ENCODE measurements at places on chromosomes 5 and 9.

DNA sequence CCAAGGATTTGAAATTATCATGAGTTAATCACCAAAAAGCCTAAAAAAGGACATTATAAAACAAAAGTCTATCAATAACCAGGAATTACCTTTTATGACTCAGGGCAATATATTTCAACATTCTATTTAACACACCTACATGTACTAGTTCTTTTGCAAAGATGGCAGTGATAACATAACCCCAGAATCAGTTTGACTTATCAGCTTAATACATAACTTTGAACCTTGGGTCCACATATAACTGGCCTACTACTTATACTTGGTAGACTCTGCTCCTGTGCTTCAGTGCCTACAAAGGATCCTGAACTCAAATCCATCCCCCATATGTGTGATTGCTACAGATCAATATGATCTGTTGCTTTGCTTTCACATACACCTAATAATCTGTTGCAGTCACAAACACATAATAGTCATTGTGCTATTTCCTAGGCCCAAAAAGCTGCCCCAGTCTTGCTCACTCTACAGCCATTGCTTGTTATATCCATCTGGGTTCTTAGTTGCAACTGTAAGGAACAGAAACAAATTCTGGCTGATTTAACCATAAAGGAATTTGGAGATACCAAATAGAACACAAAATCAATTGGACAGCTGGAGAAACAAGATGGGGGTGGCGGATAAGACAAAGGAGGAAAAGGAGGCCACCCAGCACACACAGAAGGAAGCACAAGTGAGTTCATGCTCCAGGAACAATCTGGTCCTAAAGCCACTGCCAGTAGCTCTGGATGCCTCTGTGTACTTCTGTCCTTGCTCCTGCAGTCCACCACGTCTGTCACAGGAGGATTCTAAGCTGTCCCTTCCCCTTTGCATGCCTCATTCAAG lies 25.5 kb downstream of the DEPDC1B start:
- no peak for DNase-seq

DNA sequence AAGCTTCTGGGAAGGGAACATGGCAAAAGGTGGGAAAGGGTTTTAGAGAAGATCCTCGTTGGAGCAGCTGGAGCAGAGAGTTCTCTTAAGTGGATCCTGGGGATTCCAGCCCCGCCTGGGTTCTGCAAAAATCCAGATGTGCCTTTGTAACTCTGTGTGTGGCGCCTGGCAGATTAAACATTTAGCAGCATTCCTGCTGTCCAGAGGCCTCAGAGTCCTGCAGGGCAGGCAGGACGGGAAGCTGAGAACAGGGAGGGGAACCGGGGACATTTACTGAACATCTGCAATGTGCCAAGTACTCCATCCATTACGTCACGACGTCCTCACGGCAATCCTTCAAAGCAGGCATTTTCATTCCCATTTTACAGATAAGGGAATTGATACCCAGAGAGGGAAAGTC lies 6.0 kb downstream of the EIF4E1B start:
- no peak for DNase-seq

- peak; percentile 6 for DNase-seq
These were observed 1.6 kb downstream of the TMEM245 start for GRCh38 chr9:109117856-109118807.

DNA sequence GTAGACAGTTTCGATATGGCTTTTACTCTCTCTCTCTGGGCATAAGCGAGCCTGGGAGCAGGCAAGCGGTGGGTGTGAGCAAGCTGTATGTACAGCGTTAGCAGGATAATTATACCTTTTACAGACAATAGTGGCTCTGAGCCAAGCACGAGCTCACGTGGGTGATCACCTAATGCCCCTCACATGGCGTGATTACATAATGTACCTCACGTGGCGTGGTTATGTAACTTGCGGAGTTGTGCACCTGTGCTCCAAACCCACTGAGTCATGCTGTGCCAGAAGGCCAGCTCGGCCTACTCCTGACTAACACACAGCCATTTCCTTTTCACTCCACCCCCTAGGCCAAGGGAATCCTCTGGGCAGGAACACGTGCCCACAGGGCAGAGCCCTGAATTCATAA lies 797.2 kb downstream of the EFNA5 start:
- no peak for DNase-seq

GRCh38 chr9:70641031-70641430 lies 226.6 kb upstream of the KLF9 start:
- no peak for DNase-seq

- DNase-seq = no peak
These were observed 412.9 kb downstream of the CHSY3 start for GRCh38 chr5:130316971-130317680.

DNA sequence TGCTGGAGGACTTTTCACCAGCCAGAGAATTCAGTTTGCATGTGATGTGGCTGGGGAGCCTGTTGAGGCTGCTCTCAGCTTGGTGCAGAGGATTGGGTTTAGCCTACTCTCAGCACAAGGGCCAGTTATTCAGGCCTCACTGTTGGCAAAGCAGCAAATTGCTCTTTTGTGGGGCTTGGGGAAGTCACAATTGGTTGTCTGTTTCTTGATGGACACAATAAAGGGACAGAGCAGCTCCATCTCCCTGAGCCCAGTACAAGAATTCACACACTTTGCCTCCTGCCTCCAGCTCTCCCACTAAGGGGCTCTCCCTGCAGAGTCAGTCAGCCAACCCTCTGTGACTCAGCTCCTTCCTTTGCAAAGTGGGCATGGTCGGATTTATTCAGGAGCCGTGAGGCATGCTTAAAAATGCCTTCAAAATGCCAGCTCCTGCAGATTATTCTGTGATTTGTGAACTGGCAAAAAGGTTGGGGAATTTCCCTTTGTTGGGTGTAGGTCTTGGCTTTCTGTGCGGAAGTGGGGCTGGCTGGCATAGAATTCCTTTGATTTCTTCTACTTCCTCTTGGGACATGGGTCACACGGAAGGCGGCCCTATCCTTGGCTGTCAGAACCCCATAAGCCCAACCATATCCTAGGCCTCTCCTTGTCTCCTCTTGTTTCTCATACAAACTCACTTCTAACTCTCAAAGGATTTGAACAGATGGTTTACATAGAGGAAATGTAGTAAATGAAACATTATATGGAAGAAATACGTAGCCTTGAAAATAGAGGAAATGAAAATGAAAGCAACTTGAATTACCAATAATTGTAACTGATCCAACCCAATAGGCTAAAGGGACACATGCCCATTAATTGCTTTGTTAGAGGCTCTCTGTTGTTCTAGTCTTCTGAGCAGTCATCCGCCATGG lies 118.7 kb upstream of the CD180 start:
- DNase-seq = no peak

DNA sequence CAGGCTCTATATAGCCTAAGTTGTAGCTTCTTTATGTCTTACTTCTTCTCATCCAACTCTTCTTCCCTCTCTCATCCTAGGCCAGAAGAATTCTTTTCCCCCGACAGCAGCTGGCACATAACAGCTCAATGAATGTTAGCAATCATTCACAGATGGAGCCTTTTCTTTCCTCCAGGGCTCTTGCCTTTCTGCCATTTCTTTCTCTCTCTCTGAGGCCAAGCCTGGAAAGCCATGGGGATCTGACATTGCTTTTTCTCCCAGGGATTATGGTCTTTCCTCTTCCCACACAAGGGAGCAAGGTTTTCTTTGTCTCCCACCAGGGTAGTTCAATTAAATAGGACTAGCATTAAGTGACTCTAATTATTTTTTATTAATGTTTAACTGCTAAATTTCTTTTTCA lies 20.5 kb downstream of the SMIM15 start:
- DNase-seq = no peak

GRCh38 chr5:150636391-150637244 lies 3.8 kb upstream of the SYNPO start:
- no peak for DNase-seq

GRCh38 chr5:116466727-116467464 lies 107.7 kb downstream of the SEMA6A start:
- no peak for DNase-seq

DNA sequence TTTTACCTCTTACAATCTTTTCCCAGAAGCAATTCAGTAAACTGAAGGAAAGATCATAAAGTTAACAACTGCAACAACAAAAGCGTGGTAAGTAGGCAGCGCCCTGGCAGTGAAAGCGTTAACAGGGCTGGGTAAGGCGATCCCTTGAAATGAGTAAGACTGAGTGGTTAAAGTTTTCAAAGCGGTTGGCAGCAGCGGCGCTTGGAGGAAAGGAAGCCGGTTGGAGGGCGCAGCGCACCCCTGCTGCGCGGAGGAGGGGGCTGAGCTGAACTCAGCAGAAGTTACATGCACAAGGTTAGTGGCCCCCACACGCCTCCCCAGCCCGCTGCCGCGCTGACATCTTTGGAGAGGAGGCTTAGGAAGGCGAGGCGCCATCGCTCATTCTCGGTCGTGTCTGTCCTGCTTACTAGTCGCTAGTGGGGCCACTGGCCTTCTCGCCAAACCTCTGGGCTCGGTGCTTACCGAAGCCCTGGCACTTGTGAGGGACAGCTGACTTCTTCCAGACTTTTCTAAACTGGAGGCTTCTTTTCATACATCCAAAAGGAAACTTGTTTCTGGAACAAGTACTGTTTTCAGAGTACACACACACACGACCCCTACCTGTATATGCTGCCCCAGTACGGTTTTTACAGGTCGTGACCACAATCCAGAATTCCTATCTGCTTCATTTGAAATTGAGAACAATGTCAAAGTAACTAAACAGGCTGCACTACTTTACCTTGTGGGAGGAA lies at the start of gene SH3RF2:
TSS of gene SH3RF2 (plus strand) at position 178 of the 731 bp plus-strand sequence. CDS start 1,351 bp downstream, outside the sequence.
- no peak for DNase-seq

GRCh38 chr5:32583582-32584232 lies 1.6 kb upstream of the SUB1 start:
- DNase-seq = no peak

GRCh38 chr9:120071760-120072159 lies 508.2 kb downstream of the CDK5RAP2 start:
- DNase-seq = no peak

DNA sequence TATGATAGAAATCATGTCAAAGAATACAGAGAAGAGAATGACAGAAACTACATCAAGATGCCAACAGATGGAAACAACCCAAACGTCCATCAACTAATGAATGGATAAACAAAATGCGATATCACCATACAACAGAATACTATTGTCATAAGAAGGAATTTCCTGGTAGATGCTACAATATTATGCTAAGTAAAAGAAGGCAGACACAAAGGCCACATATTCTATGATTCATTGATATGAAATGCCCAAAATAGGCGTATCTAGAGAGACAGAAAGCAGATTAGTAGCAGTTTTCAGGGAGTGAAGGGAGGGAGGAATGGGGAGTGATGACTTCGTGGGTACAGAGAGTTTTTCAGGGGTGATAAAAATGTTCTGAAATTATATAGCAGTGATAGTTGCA lies 58.3 kb upstream of the AKNA start:
- DNase-seq = no peak

- no peak for DNase-seq
These were observed 45.6 kb downstream of the S1PR3 start for GRCh38 chr9:89036891-89037290.

DNA sequence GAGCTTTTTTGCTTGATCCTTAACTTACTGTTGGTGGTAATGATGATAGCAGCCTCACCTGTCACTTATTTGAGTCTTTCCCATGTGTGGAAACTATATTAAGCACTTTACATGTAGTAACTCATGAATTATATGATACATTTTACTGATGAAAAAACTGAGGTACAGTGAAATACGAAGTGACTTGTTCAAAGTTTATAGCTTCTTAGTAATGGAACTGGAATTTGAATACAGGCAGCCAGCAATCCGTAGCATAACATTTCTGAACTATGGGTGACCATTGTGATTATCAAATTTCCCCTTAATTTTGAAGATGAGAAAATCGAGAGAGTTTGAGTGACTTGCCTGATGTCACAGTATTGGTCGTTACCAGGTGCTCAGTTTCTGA lies 17.3 kb downstream of the SCAMP1 start:
- no peak for DNase-seq

DNA sequence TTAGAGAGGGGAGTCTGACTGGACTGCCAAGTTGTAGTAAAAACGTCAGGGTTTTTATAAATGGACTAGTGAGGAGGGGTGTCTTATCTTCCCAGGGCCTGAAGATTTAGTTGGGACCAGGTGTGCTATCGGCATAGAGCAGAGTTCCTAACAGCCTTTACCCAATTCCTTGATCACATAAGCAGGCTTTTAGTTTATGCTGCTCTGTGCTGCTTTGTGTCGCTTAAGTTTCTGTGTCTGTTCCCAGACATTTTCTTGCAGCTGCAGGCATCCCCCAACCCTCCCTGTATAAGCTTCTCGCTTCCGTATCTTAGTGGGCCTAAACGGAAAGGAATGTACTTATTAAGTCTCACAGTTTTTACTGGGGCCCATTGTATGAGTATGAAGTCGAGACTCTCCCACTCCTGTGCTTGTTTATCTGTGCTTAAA lies 2.6 kb upstream of the SMC5 start:
- no peak for DNase-seq

DNA sequence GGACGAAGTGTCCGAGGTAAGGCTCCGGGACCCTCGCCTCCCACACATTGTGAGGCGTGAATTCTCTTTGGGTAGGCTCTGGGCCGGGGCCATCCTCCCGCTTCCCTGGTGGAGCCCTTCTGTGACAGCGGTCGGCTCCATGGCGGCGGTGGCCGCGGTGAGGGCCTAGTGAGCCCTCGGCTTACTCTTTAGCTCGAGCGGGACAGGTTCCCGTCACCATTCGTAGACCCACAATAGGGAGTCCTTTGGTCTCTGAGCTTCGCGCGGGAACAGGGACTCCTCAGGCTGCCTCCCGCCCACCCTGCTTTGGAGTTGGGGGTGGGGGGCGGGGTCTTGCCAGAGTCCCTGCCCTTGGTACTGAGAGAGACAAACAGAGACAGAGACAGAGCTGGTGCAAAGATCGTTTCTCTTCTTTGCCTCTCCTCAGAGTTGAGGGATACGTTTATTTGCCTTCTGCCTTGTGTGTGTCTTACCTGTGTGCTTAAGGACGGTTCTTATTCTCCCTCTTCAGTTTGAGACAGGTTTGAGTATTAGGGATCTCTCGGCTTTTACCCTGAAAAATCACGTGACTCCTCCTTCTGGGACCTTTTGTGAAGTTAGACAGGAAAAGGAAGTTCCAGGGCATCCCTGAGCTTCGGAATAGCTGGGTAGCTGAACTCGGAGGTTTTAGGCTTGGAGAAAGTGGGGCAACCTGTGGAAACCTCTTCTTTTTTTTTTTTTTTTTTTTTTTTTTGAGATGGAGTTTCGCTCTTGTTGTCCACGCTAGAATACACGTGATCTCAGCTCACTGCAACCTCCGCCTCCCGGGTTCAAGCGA lies 833 bp downstream of the ANKHD1 start:
- DNase-seq = peak; percentile 23

- DNase-seq = no peak
These were observed 195.4 kb downstream of the HSPA4 start for GRCh38 chr5:133247151-133247709.

DNA sequence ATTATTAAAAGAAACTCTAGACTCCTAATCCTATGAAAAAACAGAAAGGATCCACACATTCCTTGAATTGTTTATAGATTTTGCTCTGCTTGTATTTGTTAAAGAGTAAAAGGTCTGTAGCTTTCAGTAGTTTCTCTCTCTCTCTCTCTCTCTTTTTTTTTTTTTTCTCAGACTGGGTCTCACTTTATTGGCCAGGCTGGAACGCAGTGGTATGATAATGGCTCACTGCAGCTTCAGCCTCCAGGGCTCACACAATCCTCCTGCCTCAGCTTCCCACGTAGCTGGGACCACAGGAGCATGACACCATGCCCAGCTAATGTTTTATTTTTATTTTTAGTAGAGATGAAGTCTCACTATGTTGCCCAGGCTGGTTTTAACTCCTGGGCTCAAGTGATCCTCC lies 9.3 kb downstream of the UGT3A2 start:
- DNase-seq = no peak
